Stimulated activated CD4-positive, alpha-beta T cell treated with anti-CD3 and anti-CD28 coated beads, Interleukin-2, amount 100 ng/mL, for 4 hours (primary cell): ENCODE measurements at places on chromosomes 7 and 10.
A peak's percentile ranks its signal among the peaks of the same experiment; 100 is the strongest.

DNA sequence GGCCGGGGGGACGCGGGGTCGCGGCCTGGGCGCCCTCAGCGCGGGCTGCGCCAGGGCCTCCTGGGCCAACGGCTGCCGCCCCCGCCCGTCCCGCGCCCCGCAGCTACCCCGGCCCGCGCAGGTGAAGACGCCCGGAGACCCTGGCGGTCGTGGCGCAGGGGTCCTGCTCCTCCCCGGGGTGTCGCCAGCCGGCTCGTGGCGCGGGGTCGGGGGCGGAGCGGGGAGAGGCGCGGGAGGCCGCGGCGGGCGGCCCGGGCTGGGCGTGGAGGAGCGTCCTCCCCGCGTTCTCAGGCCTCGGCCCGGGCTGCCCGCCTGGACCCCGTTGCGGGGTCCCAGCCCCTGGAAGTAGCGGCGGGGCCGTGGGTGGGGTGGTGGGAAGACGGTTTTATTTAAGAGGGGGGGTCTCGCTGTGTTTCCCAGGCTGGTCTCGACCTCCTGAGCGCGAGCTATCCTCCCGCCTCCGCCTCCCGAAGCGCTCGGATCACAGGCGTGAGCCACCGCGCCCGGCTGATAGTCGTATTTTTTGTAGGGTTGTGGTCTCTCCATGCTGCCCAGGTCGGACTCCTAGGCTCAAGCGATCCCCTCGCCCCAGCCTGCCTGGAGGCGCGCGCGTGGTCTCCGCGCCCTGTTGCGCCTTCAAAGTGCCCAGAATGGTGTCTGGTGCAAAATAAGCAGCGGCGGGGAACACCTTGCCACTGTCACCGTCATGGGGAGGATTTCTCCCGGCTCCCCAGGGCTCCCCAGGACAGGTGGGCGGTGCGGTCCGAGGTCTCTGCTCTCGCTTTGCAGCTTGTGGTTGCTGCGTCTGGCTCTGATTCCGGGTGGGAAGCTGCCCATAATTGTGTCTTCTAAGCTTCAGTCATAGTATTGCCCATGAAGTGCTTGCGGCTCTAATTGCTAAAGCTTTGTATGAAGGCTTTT lies 15.3 kb upstream of the SUN1 start:
- DNase-seq: no peak

GRCh38 chr10:12707461-12708185 lies 293.9 kb downstream of the CCDC3 start:
- DNase-seq: no peak

DNA sequence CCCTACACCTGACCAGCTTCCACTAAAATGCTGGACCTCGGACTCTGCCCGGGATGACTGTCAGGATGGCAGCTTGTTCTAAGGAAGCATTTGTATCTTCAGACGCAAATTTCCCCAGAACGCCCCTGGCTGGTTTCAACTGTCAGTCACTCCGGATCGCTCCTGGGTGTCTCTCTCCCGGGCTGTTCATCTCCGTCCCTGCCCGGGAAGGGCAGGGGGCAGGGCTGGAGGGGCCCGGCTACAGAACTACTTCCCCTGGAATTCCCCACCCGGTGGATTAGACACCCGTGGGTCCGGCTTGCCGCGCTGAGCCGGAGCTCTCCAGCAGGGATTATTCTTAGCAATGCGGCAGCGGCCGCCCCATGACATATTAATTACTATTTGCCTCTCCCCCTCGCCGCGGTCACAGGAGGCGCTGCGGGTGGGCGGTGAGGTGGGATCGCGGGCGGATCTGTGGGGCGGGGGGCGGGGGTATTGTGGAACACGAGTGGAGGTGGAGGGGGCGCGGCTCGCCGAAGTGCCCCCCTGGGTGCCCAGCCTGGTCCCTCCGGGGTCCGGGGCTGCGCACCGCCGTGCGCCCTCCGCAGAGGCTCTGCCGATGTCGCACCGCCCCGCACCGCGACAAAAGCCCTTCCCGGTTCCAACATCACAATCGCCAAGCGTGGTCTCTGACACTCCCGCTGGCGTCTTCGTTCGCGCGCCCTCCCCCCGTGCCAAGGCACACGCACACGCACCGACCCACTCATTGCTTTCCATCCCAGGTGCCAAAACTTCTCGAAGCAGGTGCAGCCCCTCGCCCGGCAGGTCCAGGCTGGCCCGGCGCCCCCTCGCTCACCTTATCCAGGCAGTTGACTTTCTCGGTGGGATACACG lies 276.1 kb upstream of the NEBL start:
- DNase-seq: no peak

DNA sequence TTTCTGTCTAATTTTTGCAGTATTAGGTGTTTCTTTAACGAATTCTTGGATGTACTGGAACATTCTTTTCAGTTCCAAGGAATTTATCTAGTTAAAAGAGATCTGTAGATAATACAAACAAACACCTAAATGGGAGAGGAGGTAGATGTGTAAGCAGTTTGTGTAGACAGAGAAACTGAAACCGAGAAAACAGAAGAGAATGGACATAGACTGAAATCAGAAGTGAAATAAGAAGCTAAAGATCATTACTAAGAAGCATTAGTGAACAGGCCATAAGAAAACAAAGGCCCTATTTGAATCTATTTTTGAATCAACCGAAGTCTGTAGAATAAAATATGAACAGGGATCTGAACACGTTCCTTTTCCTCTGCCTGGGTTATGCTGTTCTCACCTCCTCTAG lies 26.5 kb upstream of the TMEM229A start:
- DNase-seq: no peak

DNA sequence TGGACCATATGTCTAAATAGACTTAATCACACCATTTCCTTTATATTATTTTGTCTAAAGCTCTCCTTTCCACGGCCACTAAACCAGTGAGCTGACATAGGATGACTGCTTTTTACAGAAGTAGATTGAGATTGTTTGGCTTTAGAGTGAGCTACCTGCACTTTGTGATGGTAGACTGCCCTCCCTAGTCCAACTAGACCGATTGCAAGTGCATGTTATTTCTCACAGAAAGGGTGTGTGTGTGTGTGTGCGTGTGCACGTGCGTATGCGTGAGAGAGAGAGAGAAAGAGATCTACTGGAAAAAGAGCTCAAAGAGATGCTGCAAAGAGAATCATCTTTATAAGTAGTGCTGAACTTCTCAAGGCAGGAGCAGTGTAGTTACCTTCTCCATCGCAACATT lies 60.7 kb downstream of the VCL start:
- DNase-seq: no peak

- DNase-seq: no peak
Observed at GRCh38 chr7:82234457-82235049, 209.0 kb downstream of the CACNA2D1 start.

DNA sequence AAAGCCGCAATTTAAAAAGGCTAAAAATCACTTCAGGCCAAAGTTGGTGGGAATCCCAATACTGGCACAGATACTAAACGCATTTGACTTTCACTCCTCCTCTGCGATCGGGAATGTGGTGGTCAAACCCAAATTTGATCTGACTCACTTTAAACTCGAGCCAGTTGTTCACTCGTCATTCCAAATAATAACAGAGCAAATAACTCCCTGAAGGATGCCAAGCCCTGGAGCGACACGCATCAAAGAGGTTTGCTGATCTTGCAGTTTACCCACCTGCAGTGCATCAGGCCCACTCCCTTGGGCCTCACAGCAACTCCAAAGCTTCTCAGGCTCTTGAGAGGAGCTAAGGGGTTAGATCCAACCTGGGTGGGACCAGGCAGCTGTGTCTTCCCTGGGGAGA lies 12.2 kb downstream of the PTN start:
- no peak for DNase-seq

DNA sequence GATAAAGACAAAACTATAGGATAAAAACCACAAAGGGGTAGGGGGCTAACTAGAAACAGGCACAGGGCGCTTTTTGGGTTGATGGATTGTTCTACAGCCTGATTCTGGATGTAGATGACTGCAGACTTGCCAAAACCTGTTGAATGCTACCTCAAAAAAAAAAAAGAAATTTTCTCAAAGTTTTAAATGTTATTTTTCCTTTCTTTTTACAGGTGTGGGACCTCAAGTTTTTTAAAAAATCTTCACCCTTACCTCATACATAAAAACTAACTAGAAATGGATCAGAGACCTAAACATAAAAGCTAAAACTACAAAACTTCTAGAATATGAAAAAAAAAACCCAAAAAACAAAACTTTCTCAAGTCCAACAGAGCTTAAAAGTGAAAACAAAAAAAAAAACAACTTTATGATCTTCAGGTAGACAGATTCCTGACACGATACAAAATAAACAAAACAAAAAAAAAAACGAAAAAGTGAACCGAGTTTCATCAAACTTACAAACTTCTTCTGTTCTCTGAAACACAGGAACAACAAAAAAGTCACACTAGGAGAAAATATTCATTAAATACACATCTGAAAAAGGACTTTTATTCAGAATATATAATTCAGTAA lies 14.9 kb downstream of the RHEB start:
- no peak for DNase-seq

- peak; percentile 14 for DNase-seq
Observed at GRCh38 chr7:17234030-17234397, 64.4 kb upstream of the AHR start.

GRCh38 chr10:95729323-95730055 lies 26.5 kb upstream of the ENTPD1 start:
- DNase-seq: no peak

- DNase-seq: no peak
Observed at GRCh38 chr7:42946627-42946950, 14.4 kb downstream of the MRPL32 start.

- DNase-seq: no peak
Observed at GRCh38 chr10:712575-712974, 23.1 kb upstream of the DIP2C start.

DNA sequence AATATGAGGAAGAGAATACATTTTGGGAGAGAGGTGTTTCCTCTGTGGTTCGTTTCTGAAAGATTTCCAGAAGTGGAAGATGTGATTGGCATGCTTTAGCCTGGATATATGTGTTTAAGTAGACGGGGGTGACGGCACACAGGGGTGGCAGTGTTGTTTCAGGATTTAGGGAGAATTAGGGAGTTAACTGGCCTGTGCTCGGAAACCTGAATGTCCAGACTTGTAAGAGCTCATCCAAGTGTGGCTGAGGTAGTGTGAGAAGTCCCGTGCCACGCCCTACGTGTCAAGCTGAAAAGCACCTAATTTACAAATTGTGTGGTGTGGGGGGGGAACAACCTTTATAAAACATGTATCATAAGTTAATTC lies 1.1 kb downstream of the RALA start:
- no peak for DNase-seq

- no peak for DNase-seq
Observed at GRCh38 chr7:66400400-66400799, 195.3 kb downstream of the TPST1 start.

GRCh38 chr10:132256866-132257265 lies 50.9 kb downstream of the STK32C start:
- no peak for DNase-seq

- DNase-seq: peak; percentile 23
Observed at GRCh38 chr7:51067757-51068156, 248.9 kb downstream of the COBL start.

DNA sequence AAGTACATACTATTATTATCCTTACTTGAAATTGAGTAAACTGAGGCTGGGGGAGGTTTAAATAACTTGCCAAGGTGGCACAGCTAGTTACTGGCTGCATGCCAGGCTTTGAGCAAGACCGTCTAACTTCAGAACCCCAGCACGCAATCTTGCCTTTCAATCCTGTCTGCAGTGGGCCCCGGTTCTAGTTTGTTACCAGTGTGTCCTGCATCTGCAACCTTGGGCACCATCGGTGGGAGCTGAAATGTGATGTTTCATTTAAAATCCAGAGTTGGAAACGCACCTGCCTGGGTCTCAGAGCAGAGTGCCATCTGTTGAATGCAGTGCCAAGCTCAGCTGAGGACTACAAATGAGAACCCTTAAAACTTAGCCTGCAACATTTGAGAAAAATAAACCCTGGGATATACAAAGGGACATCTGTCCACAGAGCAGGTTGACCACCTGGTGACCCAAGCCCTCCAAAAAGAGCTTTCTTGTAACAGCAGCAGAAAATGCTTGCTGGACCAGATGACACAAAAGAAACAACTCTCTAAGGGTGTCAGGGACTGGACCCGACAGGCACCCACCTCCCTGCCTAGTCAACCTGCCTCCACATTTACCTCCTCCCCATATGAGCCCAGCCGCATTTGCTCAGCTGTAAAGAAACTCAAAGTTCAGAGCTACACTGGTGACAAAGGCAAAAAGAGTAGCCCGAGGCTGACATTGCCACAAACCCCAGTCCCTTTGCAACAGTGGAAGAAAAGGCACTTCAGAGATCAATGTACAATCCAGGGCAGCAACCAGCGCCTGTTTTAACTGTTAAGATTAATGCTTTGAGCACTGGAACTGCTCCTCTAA lies 1.7 kb downstream of the SH3PXD2A start:
- no peak for DNase-seq

DNA sequence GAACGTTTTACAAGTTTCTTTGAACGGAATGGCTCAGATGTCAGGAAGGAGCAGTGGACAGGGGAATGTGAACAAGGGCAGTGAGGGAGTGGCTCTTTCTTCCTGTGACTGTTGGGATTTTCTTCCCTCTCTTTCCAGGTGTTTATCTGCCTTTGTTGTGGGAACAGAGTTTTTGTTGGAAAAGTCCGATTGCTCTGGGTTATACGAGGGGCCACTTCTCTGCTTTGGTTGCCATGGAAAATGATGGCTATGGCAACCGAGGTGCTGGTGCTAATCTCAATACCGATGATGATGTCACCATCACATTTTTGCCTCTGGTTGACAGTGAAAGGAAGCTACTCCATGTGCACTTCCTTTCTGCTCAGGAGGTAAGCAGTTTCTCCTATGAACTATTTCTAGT lies 41.4 kb downstream of the ZRANB1 start:
- no peak for DNase-seq

DNA sequence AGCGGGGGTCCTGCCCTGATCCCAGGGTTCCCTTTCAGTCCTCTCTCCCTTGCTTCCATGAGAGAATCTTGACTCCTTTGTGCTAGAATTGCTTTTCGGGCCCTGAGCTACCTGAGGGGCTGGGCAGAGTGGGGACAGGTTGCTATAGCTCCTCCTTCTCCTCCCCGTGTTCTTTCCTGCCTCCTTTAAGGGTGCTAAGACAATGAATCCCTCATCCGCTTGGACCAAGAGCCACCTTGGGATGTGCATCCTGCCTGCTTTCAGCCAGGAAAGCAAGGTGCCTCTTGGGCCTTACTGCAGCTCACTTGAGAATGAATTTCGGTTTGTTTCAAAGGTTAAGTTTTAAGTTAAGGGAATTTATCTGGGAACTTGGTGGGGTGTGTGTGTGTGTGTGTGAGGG lies 53.6 kb downstream of the ADRA2A start:
- DNase-seq: no peak

DNA sequence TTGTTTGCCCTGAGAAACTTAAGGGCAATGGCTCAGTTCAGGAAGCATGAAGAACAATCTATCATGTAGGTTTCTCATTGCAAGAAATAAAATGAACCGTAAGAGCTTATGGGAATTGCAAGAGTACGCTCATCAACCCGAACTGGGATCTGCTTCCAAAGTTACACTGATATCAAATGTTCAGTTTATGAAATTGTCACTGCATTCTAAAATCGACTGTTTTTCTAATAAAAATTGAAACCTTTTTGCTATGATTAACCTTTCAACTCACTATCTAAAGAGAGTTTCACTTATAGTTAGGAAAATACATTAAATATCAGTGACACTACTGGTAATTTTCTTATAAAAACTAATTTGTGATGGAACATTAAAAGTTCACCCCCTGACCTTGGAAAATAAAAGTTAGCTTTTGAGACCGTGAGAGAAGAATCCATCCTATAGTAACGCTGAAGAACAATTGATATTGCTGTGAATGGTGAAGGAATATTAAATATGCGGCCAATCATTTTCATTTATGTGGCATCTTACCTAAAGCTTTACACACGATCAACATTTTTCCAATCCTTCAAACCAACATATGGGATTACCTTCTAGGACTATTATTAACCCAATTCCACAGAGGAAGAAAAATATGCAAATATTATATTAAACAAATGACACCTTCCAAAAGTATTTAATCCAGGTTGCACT lies 2.2 kb downstream of the MEOX2 start:
- DNase-seq: no peak
